ENCODE measurements at places on chromosomes 4 and X.

DNA sequence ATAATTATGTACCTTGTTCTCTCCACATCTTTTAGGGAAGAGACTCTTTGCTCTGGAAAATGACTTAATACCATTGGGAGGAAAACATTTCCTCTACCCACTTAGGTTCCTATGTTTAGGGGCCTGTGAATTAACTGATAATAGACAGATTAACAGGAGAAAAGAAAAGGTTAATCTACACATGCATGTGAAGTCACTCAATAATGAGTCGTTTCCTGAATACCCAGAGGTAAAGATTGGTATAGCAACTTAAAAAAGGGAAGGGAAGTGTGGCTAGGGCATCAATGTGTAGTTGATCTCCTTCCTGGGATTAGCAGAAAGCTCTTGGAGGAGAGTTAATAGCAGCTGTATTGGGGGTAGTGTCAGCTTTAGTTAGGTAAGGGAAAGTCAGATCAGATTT lies 419.5 kb upstream of the ATOH1 start:
- DNase-seq: no peak

- DNase-seq: no peak
These were observed 501.6 kb downstream of the PPARGC1A start for GRCh38 chr4:23388255-23388654.

- DNase-seq: no peak
These were observed 13.0 kb downstream of the ZNF330 start for GRCh38 chr4:141233673-141234072.

DNA sequence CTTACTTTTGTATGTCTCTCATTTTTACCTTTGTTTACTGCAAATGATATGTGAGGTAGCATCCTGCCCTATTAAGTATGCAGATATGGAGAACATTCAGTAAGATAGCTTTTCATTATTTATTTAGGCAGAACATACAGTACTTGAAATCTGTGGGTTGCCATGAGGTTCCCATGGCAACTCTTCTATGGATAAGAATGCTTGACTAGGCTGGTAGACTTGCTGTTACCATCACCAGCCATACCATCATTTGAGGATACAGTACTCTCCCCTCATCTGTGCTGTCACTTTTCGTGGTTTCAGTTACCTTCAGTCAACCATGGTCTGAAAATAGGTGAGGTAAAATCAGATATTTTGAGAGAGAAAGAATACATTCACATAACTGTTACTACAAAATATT lies 56.7 kb downstream of the NAF1 start:
- DNase-seq: no peak

All from effector memory CD8-positive, alpha-beta T cell (primary cell).